ENCODE measurements at places on chromosomes 1 and 21. TPM values are rescaled to one million over a fixed set of nuclear protein-coding genes. Genes with fewer than 3 reads are reported as not detected.

GRCh38 chr1:46529031-46529630 lies 22.3 kb downstream of the KNCN start:
- no peak overlapping the region for H3K27ac ChIP-seq
- H3K27me3 ChIP-seq, result no peaks in the 10 kb centered on the region
- no peaks in the 10 kb centered on the region for H3K4me1 ChIP-seq

The PLEKHG5 gene
- 14.9 TPM for polyA plus RNA-seq

The PLA2G2F gene
- polyA plus RNA-seq, result not detected

GRCh38 chr1:229248821-229249817 lies 21.8 kb upstream of the RAB4A start:
- no peaks in the 10 kb centered on the region for H3K27me3 ChIP-seq
- no peak overlapping the region for H3K4me3 ChIP-seq
- H3K36me3 ChIP-seq, result no peaks in the 10 kb centered on the region
- no peaks in the 10 kb centered on the region for H3K4me1 ChIP-seq

GRCh38 chr1:162538815-162539431 lies 22.6 kb upstream of the UAP1 start:
- no peak for DNase-seq
- H3K27ac ChIP-seq, result peak overlapping the region; percentile 48
- H3K27me3 ChIP-seq, result no peaks in the 10 kb centered on the region
- H3K4me1 ChIP-seq, result no peaks in the 10 kb centered on the region
- H3K4me3 ChIP-seq, result no peak overlapping the region

GRCh38 chr21:18603980-18604379 lies 200.4 kb upstream of the TMPRSS15 start:
- H3K4me3 ChIP-seq, result no peak overlapping the region
- H3K36me3 ChIP-seq, result no peaks in the 10 kb centered on the region
- H3K27ac ChIP-seq, result no peak overlapping the region
- H3K27me3 ChIP-seq, result no peaks in the 10 kb centered on the region
- DNase-seq, result no peak

DNA sequence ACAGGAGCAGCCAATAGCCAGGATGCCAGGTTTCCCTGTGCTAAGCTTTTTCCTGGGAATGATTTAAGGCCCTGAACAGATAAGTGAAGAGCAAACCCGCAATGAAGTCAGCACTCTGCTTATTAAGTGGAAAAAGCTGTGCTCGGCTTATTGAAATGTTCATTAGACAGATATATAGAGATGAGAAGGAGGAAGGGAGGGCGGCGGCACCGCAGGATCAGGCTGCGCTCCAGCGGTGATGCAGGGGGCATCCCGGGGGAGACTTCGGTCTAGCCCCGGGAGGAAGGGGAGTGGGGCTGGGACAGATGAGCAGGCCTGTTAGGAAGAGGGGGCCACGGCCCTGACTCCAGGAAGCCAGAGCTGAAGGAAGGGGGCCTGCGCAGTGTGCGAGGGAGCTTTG lies 115.0 kb downstream of the TMEM53 start:
- no peaks in the 10 kb centered on the region for H3K4me1 ChIP-seq
- DNase-seq, result no peak
- H3K27ac ChIP-seq, result no peak overlapping the region
- H3K27me3 ChIP-seq, result peaks cover 46% of the 10 kb centered on the region
- H3K4me3 ChIP-seq, result no peak overlapping the region
- H3K36me3 ChIP-seq, result no peaks in the 10 kb centered on the region

- peak; percentile 12 for DNase-seq
- no peak overlapping the region for H3K27ac ChIP-seq
- no peaks in the 10 kb centered on the region for H3K27me3 ChIP-seq
- no peaks in the 10 kb centered on the region for H3K4me1 ChIP-seq
- H3K36me3 ChIP-seq, result peaks cover 77% of the 10 kb centered on the region
- H3K4me3 ChIP-seq, result no peak overlapping the region
Observed at GRCh38 chr1:220028346-220028895, 17.9 kb downstream of the EPRS1 start.

DNA sequence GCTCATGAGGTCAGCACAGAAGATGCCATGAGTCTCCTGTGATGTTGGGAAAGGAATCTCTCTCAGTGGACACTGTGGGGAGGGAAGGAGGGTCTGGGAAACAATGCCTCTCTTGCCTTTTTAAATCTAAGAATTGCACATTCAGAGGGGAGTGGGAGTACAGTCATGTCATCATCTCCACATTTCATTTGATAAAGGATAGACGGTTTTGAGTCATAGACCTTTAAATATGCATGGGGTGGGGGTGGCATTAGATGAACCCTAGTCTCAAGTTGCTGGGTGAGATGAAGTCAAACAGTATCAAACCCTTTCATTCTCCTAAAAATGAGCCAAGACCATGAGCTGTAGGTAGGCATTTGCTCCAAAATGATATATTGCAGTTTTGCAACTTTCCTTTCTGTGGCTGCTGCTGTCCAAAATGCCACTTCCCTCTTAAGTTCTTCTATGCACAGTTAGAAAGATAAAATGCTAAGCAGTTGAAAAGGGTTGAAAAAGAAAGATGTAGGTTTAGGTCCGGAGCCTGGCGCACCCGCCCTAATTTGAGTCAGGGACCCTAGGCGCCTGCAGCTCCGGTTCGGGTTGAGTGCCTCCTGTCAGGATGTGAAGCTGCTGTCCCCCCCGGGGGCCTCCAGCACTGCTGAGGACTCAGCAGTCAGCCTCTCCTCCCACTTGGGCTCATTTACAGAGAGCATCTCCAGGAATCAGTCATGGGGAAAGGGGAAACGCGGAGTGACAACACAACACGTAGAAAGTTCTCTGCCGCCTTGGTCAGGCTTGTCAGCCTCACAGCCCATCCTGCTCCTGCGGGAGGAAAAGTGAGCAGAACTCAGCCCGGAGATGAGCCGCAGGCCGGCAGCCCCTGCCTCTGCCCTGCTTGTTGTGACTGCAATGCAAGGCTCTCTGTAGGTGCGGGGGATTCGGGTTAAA lies 479.3 kb upstream of the RUNX1 start:
- H3K27me3 ChIP-seq, result no peaks in the 10 kb centered on the region
- no peak overlapping the region for H3K27ac ChIP-seq
- DNase-seq, result no peak
- no peaks in the 10 kb centered on the region for H3K36me3 ChIP-seq
- H3K4me3 ChIP-seq, result peak overlapping the region; percentile 65

DNA sequence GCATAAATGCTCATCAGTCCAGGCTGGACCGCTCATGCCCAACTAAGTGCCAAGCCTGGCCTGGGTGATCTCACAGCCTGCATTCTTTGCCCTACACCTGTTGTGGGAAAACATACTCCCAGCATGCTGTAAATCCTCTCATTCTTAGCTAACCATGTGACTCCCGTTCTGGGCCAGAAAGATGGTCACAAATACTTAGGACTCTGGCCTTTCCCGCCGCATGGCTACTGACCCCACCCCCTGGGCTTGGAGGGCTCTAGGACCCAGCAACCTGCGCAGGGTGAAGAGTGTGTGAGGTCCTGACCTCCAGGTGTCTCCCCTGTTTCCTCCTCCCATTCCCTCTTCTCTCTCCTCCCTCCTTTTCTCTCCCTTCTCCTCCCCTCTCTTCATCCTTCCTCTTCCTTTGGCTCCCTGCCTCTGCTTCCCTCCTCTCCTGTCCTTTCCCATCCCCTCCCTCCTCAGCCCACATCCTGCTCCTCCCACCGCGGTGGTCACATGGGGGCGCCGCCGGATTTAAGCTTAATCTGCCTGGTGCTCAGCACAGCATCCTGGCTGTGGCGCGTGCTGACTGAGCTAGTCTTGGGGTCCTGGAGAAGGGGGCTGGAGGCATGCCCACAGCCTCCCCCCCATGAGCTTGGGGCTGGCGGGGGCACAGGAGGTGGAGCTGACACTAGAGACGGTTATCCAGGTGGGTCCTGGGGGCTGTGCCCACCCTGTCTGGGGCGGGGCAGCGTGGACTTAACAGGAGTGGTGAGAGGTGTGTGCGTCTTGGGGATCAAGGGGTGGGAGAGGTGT lies at the start of gene CROCC:
Gene CROCC, plus strand, starts transcription at position 541 of the 795 bp plus-strand sequence. Its CDS starts 88 bp downstream, at position 629.
- no peak within 1 kb of the TSS for H3K27ac ChIP-seq
- no peaks in the 10 kb centered on the region for H3K36me3 ChIP-seq
- H3K27me3 ChIP-seq, result no peaks in the 10 kb centered on the region
- peak; percentile 93 for DNase-seq
- peak within 1 kb of the TSS; percentile 47 for H3K4me3 ChIP-seq
- peaks cover 6% of the 10 kb centered on the region for H3K4me1 ChIP-seq

The ITLN2 gene
- not detected for polyA plus RNA-seq

- H3K4me3 ChIP-seq, result no peak overlapping the region
- H3K27ac ChIP-seq, result no peak overlapping the region
- H3K4me1 ChIP-seq, result no peaks in the 10 kb centered on the region
Observed at GRCh38 chr1:226310637-226311195, 1.8 kb upstream of the LIN9 start.

The MRPL37 gene
- polyA plus RNA-seq, result 11.3 TPM

DNA sequence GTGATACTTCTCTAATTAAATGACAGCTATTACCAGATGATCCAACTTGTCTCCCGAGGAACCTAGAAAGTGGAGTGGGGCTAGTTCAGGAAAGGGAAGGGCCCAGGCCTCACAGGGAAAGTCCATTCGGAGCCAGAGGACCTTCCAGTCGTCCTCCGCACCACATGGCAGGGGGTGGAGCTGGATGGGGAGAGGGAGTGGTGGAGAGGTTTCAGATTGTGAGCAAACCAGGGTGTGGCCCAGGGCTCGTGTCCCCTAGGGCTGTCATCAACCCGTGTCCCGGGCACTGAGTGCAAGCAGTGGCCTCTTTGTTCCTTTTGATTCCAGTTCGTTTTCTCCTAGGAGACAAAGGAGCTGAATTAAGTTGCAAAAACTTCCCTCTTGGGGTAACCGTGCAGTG lies 114.9 kb downstream of the HUNK start:
- H3K36me3 ChIP-seq, result no peaks in the 10 kb centered on the region
- H3K27me3 ChIP-seq, result no peaks in the 10 kb centered on the region
- no peak overlapping the region for H3K27ac ChIP-seq
- no peak overlapping the region for H3K4me3 ChIP-seq
- no peak for DNase-seq

The ST6GALNAC3 gene
- 12.1 TPM for polyA plus RNA-seq

The SPRR2E gene
- polyA plus RNA-seq, result not detected

GRCh38 chr1:3775490-3776230 lies 3.1 kb downstream of the SMIM1 start:
- H3K4me1 ChIP-seq, result peaks cover 67% of the 10 kb centered on the region
- no peaks in the 10 kb centered on the region for H3K27me3 ChIP-seq
- peak overlapping the region; percentile 92 for H3K27ac ChIP-seq

The SLC30A2 gene
- not detected for polyA plus RNA-seq

The LCE1F gene
- polyA plus RNA-seq, result not detected

The SPRR1A gene
- not detected for polyA plus RNA-seq

- H3K4me1 ChIP-seq, result no peaks in the 10 kb centered on the region
- DNase-seq, result no peak
- H3K27me3 ChIP-seq, result peaks cover 25% of the 10 kb centered on the region
- H3K27ac ChIP-seq, result no peak overlapping the region
- no peaks in the 10 kb centered on the region for H3K36me3 ChIP-seq
Observed at GRCh38 chr1:47727051-47727696, 270.0 kb downstream of the TRABD2B start.

DNA sequence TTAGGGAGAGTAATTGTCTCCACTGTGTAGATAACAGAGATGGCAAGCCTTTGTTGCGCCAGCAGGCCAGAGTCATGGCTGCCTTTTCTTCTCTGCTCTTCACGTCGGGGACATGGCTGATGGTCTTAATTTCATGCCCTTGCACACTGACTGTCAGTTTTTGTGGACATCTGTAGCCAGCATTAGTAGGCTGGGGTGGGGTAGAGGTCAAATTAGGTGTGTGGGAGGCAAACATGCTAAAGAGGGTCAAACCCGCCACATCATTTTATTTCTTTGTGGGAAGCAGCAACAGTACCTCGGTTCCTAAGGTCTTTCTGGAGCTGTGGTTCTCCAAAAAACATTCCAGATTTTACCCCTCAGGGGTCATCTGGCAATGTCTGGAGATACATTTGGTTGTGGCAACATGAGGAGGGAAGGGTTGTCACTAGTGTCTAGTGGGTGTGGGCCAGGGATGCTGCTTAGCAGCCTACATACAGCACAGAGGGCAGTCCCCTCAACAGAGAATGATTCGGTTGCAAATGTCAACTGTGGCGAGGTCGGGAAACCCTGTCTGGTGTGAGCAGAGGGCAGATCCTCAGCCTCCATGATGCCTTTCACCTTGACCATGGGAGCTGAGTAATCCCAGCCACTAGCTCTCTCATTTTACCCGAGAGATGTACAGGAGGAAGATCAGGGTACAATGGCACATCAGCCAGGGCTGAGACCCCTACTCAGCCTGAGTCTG lies 14.7 kb downstream of the RUNX1 start:
- no peak for DNase-seq
- H3K27ac ChIP-seq, result no peak overlapping the region
- no peak overlapping the region for H3K4me3 ChIP-seq
- H3K27me3 ChIP-seq, result no peaks in the 10 kb centered on the region
- H3K4me1 ChIP-seq, result no peaks in the 10 kb centered on the region

GRCh38 chr1:4461726-4462290 lies 192.6 kb upstream of the AJAP1 start:
- H3K27me3 ChIP-seq, result no peaks in the 10 kb centered on the region
- no peaks in the 10 kb centered on the region for H3K36me3 ChIP-seq
- H3K4me3 ChIP-seq, result no peak overlapping the region
- no peak for DNase-seq
- H3K27ac ChIP-seq, result no peak overlapping the region

- no peaks in the 10 kb centered on the region for H3K4me1 ChIP-seq
- no peaks in the 10 kb centered on the region for H3K27me3 ChIP-seq
- no peak overlapping the region for H3K27ac ChIP-seq
- DNase-seq, result no peak
- H3K36me3 ChIP-seq, result no peaks in the 10 kb centered on the region
- H3K4me3 ChIP-seq, result no peak overlapping the region
Observed at GRCh38 chr1:95111014-95111413, 6.1 kb upstream of the TLCD4 start.

The SLC9C2 gene
- not detected for polyA plus RNA-seq

The KRTAP19-3 gene
- not detected for polyA plus RNA-seq

GRCh38 chr21:36788120-36788638 lies 89.3 kb downstream of the SIM2 start:
- no peak overlapping the region for H3K27ac ChIP-seq
- H3K4me1 ChIP-seq, result no peaks in the 10 kb centered on the region
- H3K36me3 ChIP-seq, result no peaks in the 10 kb centered on the region
- H3K27me3 ChIP-seq, result no peaks in the 10 kb centered on the region
- no peak overlapping the region for H3K4me3 ChIP-seq

DNA sequence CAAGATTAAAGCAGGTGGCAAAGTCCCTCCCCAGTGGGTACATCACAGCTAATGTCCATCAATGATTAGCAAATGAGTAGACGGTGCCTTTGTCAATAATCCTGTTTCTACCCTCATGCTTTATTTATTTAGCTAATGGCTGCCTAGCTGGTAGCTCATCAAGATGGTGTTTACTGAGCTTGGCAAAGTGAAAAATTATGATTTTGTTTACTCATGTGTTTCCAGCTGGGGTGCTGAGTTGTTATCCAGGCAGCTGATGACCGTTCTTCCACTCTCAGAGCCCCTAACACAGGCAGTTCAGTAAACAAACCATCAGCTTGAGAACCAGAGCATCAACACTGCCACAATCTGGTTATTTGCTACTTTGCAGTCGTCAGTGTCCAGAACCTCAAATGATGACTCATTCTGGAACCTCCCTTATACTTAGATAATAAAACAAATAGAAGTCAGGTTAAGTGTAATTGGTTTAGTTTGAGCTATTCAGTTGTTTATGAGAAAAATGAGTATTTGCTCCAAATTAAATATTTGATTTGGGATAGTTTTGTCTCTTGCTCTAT lies 163.9 kb downstream of the ST6GALNAC5 start:
- no peaks in the 10 kb centered on the region for H3K27me3 ChIP-seq
- no peak overlapping the region for H3K27ac ChIP-seq
- no peak overlapping the region for H3K4me3 ChIP-seq
- no peaks in the 10 kb centered on the region for H3K4me1 ChIP-seq
